Midbrain (tissue), 1 donor: ENCODE measurements at places on chromosomes 4 and X.

- no peak for DNase-seq
These were observed 485.6 kb upstream of the GALNT7 start for GRCh38 chr4:172683021-172683420.

- DNase-seq: no peak
These were observed 184.2 kb downstream of the MAML3 start for GRCh38 chr4:139969635-139970266.

DNA sequence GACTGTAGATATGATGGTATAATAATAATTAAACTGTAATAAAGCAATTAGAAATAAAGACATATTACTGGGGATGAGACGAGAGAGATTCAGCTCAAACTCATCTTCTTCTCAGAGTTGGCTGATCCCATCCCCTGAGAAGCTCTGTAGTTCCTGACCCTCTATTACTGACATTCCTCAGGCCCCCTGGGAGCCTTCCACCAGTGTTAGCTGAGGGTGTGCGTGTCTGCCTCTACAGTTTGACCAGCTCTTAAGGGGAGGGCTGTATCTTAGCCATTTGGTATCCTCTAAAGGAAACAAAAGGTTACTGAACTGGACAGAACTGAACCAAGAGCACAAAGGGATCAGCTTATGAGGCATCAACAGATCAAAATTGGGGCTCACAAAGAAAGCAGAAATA lies 11.2 kb downstream of the FHDC1 start:
- no peak for DNase-seq

- no peak for DNase-seq
These were observed 156.9 kb upstream of the SLC7A11 start for GRCh38 chr4:138399081-138399480.

- DNase-seq: no peak
These were observed 32.4 kb downstream of the CYTL1 start for GRCh38 chr4:4986841-4987240.

DNA sequence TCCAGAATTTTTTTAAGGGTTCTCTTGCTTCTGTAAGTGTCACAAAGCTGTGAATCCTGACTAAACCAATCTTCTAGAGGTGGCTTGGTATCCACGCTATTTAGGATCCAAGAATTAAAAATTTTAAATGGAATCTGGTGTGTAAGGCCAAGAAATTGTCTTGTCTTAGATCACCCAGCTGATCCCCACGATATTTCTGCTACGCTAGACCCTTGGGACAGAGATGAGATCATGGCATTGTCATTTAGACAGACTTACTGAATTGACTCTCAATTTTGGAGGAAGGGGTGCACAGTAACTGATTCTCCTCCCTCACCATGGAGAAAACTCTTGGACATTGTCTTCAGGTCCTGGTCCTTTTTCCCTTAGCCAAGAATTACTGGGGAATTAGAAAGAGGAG lies 5.7 kb downstream of the GPRIN3 start:
- DNase-seq: no peak

DNA sequence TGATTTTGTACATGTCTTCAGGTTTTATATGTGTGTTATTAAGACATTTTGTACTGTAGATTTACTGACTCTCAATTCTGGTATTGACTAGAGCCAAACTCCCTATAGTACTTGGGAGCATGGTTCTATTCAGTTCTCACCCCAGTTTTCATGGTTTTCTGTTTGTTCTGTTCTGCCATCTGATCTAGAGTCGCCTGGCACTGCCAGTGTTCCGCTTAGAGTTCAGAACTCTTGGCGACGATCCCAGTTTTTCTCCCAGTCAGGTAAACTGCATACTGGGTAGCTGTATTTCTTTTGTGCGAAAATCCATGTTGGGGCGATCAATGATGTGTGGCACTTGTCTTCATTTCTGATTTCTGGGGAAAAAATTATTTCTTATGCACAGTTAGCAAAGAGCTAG lies 78.0 kb downstream of the PHOX2B start:
- peak; percentile 44 for DNase-seq

- no peak for DNase-seq
These were observed 21.1 kb downstream of the MAGEB16 start for GRCh38 chrX:35819241-35819640.
